ENCODE measurements at places on chromosomes 1 and 21.

GRCh38 chr1:1677718-1678580 lies 14.6 kb downstream of the SLC35E2B start:
- DNase-seq, result no peak

DNA sequence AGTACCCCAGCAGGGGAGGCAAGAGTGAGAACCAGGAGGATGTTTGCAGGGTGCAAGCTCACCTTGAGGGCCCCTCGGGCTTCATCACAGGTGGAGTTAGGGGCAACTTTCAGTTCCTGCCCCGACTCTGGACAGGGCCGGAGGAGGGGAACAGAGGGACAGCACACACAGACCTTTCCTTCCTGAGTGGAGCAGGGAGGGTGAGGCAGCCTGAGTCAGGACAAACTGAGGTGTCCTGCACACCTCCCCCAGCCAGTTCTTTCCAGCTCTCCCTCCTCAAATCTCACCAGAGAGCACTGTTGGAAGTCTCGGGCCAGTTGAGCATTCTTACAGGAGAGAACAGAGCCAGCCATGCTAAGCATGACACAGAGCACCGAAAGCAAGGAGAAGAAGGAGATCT lies 1.5 kb downstream of the ENTREP3 start:
- no peak for DNase-seq

- no peak for DNase-seq
Measured at GRCh38 chr1:208031316-208031931, 120.5 kb upstream of the CD34 start.

- DNase-seq, result no peak
Measured at GRCh38 chr1:167860231-167860923, 53.6 kb downstream of the ADCY10 start.

DNA sequence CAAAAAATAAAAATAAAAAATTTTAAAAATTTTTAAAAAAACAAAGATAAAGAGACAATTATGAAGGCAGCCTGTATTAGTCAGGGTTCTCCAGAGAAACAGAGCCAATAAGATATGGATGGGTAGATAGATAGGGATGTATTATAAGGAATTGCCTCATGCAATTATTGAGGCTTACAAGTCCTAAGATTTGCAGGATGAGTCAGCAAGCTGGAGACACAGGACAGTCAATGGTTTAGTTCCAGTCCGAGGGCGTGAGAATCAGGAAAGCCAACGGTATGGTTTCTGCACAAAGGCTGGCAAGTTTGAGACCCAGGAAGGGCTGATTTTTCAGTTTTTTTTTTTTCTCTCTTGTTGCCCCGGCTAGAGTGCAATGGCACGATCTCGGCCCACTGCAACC lies 24.1 kb upstream of the EIF4G3 start:
- no peak for DNase-seq

DNA sequence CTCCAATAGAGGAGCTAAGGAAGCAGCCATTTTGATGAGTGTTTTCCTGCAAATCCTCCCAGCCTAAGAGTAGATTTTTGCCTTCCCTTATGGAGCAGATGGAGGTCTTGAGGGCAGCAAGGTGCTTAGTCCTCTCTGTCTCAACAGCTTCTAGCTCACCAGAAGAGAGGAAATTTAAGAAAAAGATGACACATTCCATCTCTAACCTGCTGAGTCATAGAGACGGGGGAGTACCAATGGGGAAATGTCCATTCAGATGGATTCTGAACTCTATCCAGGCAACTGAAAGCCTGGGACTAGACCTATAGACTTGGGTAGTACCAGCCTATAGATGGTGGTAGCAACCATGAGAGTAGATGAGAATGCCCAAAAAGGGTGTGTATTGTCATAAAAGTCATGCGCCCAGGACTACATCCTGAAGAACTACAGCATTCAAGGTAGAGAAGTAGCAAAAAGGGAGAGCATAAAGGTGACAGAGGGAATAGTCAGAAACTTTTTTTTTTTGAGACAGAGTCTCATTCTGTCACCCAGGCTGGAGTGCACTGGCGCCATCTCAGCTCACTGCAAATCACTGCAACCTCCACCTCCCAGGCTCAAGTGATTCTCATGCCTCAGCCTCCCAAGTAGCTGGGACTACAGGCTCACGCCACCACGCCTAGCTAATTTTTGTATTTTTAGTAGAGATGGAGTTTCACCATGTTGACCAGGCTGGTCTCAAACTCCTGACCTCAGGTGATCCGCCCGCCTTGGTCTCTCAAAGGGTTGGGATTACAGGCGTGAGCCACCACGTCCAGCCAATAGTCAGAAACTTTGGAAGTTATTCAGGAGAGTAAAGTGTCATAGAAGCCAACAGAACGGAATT lies 10.7 kb upstream of the ELOA start:
- DNase-seq, result no peak

- DNase-seq, result no peak
Measured at GRCh38 chr1:77276941-77277340, 4.9 kb upstream of the AK5 start.

DNA sequence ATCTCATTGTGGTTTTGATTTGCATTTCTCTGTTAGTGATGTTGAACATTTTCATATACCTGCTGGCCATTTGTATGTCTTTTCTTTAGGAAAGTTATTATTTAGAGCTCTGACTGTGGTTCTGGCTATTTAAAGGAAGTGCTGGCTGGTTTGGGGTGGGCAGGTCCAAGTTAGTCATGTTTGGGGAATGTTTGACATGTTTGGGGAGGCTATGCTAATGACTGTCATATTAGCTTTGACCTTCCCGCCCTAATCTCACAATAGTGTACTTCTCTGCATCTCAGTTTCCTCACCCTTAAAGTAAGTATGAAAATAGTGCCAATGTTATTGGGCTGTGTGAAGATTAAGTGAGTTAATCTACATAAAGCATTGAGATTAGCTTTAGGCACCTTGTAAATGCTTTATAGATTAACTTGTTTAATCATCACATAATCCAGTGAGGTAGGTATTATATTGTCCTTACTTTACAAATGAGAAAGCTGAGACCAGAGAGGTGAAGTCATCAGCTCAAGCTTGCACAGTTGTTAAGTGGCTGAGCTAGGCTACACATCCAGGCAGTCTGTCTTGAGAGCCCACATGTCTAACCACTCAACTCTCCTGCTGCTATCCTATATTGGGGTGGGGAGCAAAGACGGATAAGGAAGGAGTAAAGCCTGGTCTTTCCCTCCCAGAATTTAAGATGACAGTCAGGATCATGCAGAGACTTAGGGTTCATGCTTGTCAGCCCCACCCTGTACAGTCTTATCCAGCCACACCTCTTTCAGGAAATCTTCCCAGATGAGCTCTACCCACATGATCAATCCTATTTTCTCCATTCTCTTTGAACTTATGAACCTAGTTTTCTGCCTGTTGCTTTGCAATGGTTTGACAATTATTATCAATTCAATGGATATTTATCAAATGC lies 22.8 kb upstream of the CRNN start:
- DNase-seq, result no peak

DNA sequence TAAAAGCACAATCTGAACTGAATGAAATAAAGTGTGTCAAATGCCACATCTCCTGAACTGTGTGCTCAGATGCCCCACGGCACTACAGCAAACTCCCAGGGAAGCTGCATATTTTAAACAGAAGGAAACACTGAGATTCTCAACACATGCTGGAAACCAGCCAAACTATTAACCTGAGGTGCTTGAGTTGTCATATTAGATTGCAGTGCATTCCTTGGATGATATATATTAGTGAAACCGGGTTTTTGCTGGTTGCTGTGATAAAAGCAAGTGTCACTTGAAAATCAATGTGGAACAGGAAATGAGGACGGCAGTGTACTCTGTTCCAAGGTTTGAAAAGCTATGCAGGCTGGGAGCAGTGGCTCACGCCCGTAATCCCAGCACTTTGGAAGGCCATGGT lies 8.7 kb downstream of the SYNJ1 start:
- DNase-seq, result no peak

GRCh38 chr1:28031173-28031572 lies 57.2 kb downstream of the EYA3 start:
- no peak for DNase-seq

DNA sequence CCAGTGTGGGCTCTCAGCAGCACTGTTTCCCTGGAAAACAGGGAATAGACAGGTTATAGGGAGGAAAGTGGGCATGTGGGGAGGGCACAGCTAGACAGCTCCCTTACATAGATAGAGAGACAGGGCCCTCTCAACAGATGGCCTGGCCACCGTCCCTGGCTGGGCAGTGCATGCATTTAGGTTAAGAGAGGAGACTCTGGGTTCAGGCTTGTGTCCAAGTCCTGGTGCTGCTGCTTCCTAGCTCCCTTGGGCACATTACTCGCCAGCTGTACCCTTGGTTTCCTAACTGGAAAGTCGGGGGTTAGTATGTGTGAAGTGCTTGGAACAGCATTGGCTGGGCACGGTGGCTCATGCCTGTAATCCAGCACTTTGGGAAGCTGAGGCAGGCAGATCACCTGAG lies 9.1 kb downstream of the PLOD1 start:
- no peak for DNase-seq

DNA sequence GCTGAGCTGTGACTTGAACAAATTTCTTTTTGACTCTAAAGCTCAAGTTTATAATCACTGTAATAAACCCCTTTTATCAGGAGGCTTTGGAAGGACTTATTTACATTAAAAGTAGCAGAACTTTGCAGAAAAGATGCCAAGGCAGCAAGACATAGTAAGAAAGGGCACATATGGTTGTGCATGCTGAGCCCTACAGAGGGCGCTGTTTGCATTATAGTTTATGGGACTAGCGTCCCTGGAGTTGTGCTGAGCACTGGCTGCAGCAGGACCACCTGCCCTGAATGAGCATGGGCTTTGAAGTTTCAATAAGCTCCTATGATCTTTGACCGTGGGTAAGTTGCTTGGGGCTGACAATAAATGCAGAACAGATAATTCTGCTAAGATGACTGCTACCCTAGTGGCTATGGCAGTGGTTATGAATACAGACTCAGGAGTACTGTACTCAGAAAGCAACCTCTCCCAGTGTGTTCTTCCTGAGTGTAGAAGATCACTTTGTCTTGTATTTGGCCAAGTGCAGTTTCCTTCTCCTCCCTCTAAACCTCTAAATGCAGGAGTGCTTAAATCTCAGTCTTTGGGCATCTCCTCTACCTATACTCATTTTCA lies 45.4 kb upstream of the USP1 start:
- no peak for DNase-seq

- DNase-seq, result no peak
Measured at GRCh38 chr1:19472174-19472573, 13.2 kb downstream of the CAPZB start.

DNA sequence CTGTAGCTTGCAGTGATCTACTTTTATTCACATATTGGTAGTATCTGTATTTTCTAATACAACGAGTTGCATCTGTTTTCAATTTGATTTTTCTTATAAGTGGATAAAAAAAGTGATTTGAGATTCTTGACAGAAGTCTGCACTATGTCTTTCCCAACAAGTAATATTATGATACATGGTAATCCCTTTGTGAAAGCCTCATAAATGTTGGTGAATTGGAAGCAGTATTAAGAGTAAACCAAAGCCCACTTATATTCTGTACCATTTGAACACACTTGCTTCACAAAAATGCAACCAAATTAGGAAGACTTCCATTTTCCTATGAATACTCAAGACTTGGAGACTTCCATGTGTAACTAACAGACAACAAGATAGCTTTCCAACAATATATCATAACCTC lies 172.0 kb downstream of the HMCN1 start:
- DNase-seq, result no peak

GRCh38 chr1:76160225-76160624 lies 85.7 kb downstream of the ST6GALNAC3 start:
- DNase-seq, result no peak

GRCh38 chr1:83102630-83103071 lies 896.3 kb downstream of the TTLL7 start:
- DNase-seq, result no peak

GRCh38 chr1:7408771-7409150 lies 362.3 kb upstream of the VAMP3 start:
- no peak for DNase-seq

DNA sequence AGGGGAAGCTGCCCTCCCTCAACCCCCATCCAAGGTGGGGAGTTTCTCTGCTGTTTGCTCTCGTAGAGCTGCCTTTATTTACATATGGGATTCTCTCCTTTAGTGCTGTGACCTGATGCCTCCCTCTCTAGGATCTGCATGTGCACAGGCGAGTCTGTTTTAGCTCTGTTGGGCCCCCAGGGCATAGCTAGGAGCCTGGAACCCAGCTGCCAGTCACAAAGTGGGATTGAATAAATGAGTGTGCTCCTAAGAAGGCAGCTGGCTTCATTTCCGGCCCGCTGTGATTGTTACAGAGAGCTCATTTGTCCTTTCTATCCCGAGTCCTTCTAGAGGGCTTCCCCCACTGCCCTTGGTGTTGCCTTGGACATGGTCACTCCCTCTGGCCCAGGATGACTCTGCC lies 176.6 kb downstream of the GRIK3 start:
- no peak for DNase-seq

GRCh38 chr1:19443326-19443725 lies 42.0 kb downstream of the CAPZB start:
- no peak for DNase-seq

- no peak for DNase-seq
Measured at GRCh38 chr1:100343897-100344296, 8.4 kb upstream of the CDC14A start.

- no peak for DNase-seq
Measured at GRCh38 chr1:84869720-84870119, 23.3 kb downstream of the LPAR3 start.

- no peak for DNase-seq
Measured at GRCh38 chr1:34973326-34973725, 11.8 kb downstream of the TMEM35B start.

- DNase-seq, result no peak
Measured at GRCh38 chr1:234617986-234618736, 8.2 kb upstream of the IRF2BP2 start.

DNA sequence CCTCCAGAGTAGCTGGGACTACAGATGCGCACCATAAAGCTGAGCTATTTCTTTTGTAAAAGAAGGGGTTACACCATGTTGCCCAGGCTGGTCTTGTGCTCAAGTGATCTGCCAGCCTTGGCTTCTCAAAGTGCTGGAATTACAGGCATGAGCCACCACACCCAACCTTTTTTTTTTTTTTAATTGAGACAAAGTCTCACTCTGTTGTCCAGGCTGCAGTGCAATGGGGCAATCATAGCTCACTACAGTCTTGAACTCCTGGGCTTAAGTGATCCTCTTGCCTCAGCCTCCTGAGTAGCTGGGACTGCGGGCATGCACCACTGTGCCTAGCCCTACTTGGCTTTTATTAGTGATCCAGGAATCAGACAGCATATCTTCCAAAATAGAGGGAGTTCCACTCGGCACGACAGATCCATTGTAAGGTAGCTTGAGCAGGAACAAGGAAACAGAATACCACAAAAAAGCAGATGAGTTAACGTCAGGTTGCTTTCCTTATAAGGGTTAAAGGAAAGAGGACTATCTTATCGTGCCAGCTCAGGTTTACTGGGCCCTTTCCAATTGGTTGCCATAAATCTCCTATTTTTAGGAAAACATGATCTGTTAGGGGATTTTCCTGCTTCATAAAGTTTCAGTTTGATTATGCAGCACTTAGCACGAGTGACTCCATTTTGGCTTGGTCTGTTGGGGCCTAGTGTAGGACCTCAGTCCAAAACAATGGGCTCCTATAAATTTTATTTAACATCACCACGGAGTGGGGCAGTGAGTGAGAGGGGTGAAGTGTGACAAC lies 45.2 kb downstream of the NENF start:
- DNase-seq, result no peak
